ENCODE measurements at places on chromosomes 12 and 14. TPM values are rescaled to one million over a fixed set of nuclear protein-coding genes. Genes with fewer than 3 reads are reported as not detected.

Gene GPRC5A
- 302 TPM for total RNA-seq

Gene DIO2
- 101 TPM for total RNA-seq

Gene ARMH4
- total RNA-seq, result 3.1 TPM

Gene SDR9C7
- total RNA-seq, result not detected

Gene SYCP3
- total RNA-seq, result not detected

Gene SERPINA1
- 0.17 TPM for total RNA-seq

Gene ARF3
- total RNA-seq, result 219 TPM

Gene GPR132
- not detected for total RNA-seq

Gene KCNH3
- not detected for total RNA-seq

Gene KRT7
- 382 TPM for total RNA-seq

Gene GYS2
- not detected for total RNA-seq

Gene USP44
- total RNA-seq, result not detected

Gene RCOR1
- 25.2 TPM for total RNA-seq

Gene GRIP1
- not detected for total RNA-seq

Gene NEUROD4
- not detected for total RNA-seq

Gene PCED1B
- total RNA-seq, result 4.0 TPM

Gene KRT74
- total RNA-seq, result not detected

Gene WIF1
- total RNA-seq, result not detected

Gene BCL7A
- 2.5 TPM for total RNA-seq

Gene TAS2R13
- total RNA-seq, result 0.13 TPM

Gene PRPH
- total RNA-seq, result not detected

Gene RHOJ
- total RNA-seq, result 6.6 TPM

Gene SLC39A5
- total RNA-seq, result not detected

Measured in HFFc6 (cell line).